Thymus (tissue), 14 donors: ENCODE measurements at places on chromosomes 13 and 19.

DNA sequence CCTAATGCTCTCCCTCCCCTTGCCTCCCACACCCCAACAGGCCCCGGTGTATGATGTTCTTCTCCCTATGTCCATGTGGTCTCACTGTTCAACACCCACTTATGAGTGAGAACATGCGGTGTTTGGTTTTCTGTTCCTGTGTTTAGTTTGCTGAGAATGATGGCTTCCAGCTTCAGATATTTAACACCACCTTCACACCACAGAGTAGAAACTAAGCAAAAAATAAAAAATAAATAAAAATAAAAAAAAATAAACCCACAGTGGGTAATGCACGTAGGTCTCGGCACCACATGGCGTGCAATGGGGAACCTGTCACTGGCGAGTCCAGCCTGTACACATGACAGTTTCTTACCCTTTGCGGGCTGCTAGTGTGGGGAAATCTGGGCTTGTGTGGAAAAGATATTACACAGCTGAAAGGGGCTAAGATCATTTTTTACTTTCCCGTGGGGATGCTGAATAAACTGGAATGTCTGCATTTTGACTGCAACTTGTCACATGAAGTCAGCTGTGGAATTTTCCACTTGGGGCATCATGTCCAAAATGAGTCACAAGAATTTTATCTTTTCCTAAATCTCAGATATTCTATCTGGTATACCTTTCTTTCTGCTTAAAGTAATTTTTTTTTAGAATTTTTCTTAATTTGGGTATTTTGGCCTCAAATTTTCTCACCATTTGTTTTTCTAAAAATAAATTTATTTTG, 170.5 kb downstream of the IRS2 start:
- DNase-seq = no peak

- DNase-seq = no peak
Measured at GRCh38 chr13:40189898-40190630, 476.4 kb downstream of the FOXO1 start.

- no peak for DNase-seq
Measured at GRCh38 chr13:35947315-35947714, 183.9 kb downstream of the DCLK1 start.

DNA sequence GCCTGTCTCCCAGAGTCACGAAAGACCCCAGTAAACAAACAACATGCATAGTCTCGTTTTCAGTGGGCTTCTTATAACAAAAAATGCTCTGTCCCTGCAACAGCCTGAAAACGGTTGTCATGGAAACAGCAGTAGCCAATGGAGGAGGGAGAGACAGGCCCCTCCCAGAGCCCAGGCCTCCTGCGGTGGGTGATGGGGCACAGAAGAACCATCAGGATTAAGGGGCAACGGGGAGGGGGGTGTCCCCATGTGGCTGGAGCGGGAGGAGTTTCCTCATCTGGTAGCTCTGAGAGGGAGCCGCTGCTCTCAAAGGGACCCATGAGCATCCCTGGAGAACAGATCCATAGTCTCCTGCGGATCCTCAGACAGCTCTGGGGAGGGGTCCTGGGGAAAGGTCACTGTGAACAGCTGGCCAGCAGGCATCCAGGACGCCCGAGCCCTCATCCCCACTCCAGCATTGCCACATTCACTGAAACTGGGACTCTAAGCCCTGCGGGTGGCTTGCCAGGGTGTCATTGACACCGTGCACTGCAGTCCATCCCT, 37.5 kb upstream of the PNMA8B start:
- DNase-seq = no peak

DNA sequence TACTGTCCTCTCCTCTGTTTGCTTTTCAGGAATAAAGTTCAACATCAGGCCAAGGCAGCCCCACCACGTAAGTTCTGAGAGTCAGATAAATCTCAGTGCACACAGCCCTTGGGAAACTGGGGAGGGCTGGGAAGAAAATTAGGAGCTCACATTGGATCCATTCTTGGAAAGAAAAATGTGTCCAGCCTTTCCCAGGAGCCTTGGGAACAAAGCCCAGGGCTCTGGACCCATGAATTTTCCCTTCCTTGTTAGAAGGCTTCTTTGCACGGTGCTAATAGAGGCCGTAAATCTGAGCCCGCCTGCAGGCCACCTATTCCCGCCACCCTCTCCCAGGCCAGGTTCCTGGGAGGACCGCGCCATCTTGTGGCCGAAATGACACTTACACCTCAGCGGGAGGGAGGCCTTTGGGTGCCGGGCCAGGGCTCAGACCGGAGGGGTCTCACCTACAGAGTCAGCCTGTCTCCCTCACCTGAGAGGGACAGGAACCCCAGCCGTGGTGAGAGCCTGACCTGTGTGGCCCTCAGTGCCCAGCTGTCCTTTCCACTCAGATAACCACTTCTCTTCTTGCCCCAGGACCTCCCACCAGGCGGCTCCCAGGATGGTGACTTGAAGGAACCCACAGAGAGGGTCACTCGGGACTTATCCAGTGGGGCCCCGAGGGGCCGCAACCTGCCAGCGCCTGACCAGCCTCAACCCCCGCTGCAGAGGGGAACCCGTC, 25.1 kb upstream of the KCTD15 start:
- no peak for DNase-seq

DNA sequence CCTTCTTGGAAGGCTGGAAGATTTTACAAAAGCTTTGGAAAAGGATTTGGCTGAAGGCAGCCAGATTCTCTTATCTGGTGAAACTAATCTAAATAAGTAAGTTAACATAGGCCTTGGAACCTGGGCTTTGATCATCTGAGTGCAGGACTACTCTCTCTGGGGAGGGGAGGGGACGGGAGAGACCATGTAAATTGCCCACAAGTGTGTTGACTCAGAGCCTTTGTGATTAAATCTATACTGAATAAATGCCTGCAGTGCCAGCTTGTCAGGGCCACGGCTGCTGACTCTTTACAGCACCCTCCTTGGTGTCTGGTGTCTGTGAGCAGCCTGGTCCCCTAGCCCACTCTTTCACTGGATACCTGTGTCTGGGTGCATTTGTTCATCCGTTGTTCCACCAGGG, 251.4 kb downstream of the ITGBL1 start:
- no peak for DNase-seq

- DNase-seq = peak; percentile 77
Measured at GRCh38 chr13:50359779-50360178, 344.5 kb downstream of the KCNRG start.

DNA sequence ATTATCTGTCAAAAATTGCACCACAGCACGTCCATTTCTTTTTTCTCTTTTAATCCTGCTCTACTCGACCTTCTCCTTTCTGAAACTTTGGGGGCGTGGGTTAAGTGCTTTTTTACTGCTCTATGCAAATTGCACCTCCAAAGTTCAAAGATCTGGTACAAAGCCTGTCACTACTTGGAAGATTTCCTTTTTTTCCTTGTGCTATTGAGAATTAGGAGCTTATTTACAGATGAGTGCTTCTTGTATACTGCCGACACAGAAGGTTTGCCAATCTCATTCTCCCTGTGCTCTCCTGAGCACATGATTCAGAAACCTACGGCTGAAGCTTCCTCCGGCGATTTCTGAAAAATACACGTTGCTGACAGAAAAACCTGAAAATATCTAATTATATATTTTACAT, 94.8 kb downstream of the TEX29 start:
- no peak for DNase-seq

GRCh38 chr13:32659736-32660135, 73.5 kb downstream of the PDS5B start:
- no peak for DNase-seq

DNA sequence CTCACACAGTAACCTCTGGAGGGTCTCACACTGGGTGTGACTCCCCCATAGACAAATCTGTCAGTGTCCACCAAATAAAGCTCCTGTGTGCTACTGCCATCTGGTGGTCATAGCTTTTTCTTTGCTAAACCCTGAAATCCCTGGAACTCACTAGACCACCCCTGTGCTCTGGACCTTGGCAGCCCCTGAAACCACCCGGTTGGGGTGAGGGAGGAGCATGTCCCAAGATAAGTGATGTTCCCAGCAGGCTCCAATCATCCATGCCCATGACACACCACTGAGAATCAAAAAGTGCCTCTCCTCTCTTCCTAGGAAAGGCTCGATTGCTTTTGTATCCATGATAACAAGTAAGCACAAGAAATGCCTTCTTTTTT, 6.5 kb upstream of the HSD17B14 start:
- DNase-seq = peak; percentile 76

- DNase-seq = no peak
Measured at GRCh38 chr19:47445527-47445926, 26.2 kb downstream of the SLC8A2 start.

DNA sequence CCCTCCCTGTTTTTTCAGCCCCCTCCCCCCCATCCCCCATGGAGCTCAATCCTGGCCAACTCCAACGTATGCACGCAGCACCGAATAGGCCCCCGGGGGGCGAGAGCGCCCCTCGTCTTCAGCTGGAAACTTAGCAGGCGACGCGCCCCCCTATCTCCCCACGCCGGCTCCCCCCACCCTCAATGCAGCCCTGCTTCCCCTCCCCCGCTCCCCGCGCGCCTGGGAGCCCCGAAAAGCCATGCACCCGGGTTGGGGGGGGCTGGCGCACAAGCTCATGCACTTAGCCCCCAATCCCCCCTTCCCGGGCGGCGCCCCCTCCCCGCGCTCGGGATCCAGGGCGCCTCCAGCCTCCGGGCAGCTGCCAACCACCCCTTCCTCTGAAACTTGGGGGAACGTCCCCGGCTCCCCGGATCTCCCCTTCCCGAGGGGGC, 508 bp downstream of the ZBTB7A start:
- DNase-seq = no peak

- DNase-seq = no peak
Measured at GRCh38 chr13:95388420-95389079, 87.3 kb upstream of the ABCC4 start.

GRCh38 chr19:18480006-18480691, 41.7 kb downstream of the ELL start:
- DNase-seq = no peak

GRCh38 chr13:50940509-50940908, 30.9 kb downstream of the RNASEH2B start:
- DNase-seq = no peak

- no peak for DNase-seq
Measured at GRCh38 chr19:56321254-56321988, 6.8 kb upstream of the ZSCAN5A start.

DNA sequence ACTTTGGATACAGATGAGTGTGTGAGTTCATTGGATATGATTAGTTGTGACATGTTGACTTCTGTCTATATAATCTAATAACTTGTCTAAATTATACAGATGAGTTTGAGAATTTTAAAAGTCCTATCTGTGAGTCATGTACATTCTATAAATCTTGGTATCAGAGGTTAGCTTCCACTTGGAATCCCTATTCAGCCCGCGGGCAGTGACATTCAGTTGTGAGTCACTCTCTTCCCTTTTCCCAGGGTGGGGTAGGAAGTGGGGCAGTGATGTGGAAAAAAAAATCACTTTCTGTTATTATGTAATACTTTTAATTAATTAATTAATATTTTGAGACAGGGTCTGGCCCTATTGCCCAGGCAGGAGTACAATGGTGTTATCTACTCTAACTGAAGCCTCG, 33.0 kb upstream of the ZNF808 start:
- DNase-seq = no peak

DNA sequence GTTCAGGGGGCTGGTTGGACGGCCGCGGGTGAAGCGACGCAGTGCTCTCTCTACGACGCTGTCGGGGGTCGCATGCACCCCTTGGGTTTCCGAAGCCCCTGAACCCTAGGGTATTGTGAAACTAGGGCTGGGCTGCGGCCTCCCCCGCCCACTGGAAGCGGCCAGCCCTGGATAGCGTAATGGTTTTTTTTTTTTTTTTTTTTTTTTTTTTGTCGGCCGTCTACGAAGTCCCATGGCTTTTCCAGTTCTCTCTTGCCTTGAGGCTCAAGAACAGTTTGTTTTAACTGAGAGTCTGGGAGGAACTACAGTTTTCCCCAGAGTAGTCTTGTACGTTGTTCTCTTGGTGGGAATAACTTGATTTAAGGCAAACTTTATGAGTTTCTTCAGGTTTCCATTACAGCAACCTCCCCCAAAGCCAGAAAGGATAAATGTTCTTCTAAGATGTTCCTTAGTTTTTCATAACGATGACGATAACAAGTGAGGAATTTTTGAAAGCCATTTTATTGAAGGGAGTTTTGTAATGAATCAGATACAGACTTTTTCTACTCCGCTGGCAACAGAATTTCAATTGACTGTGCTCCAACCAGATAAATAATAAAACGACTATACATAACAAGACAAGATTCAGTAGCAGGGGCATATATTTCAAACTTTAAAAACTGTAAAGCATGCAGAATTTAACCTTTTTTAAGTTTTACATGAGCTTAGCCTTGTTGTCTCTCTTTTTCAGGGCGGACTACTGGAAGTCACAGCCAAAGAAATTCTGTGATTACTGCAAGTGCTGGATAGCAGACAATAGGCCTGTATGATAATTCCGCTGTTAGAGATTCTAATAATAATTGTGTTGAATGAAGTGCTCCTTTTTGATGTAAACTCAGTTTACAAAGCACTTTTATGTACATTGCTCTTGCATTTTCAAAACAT, 867 bp downstream of the WBP4 start:
- DNase-seq = no peak

- DNase-seq = no peak
Measured at GRCh38 chr13:50787316-50788195, 55.9 kb downstream of the DLEU7 start.

- no peak for DNase-seq
Measured at GRCh38 chr13:49784886-49785570, 7.5 kb downstream of the KPNA3 start.

GRCh38 chr13:27744801-27745200, 47.5 kb upstream of the GSX1 start:
- DNase-seq = no peak

DNA sequence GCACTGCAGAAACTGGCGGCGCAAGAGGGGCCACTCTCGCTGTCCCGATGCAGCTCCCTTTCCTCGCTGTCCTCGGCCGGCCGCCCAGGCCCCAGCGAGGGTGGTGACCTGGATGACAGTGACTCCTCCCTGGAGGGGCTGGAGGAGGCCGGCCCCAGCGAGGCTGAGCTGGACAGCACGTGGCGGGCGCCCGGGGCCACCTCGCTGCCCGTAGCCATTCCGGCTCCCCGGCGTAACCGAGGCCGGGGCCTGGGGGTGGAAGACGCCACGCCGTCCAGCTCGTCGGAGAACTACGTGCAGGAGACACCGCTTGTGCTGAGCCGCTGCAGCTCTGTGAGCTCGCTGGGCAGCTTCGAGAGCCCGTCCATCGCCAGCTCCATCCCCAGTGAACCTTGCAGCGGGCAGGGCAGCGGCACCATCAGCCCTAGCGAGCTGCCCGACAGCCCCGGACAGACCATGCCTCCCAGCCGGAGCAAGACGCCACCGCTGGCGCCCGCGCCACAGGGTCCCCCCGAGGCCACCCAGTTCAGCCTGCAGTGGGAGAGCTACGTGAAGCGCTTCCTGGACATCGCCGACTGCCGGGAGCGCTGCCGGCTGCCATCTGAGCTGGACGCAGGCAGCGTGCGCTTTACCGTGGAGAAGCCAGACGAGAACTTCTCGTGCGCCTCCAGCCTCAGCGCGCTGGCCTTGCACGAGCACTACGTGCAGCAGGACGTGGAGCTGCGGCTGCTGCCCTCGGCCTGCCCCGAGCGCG, 12.4 kb downstream of the C19orf25 start:
- DNase-seq = no peak

- DNase-seq = no peak
Measured at GRCh38 chr13:98026457-98026857, 73.0 kb downstream of the IPO5 start.
